Left lung (tissue), 14 donors: ENCODE measurements at places on chromosomes 11 and 22. TPM values are rescaled to one million over a fixed set of nuclear protein-coding genes. Genes with fewer than 3 reads are reported as not detected.

DNA sequence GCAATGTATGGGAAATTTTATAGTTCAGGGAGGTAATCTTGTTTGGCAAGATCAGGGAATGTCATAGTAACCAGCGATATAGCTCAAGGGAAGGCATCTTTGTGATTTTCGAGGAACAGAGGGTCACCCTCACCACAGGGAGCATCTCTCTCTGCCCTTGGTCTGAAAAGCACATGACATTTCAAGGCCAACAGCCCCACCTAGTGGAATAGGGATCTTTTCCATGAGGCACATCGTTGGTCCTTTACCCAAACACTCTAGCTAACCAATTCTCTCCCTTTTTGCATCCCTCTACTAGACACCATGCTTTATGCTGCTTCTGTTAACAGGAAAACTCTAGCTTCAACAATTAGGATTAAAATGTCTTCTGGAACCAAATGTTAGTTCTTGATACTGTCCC, 179.0 kb downstream of the GRM5 start:
- no peak overlapping the region for H3K27ac ChIP-seq
- no peak for DNase-seq
- H3K27me3 ChIP-seq: no peaks in the 10 kb centered on the region
- H3K4me3 ChIP-seq: no peak overlapping the region

- no peaks in the 10 kb centered on the region for H3K27me3 ChIP-seq
- H3K4me3 ChIP-seq: no peak overlapping the region
- H3K27ac ChIP-seq: no peak overlapping the region
- no peaks in the 10 kb centered on the region for H3K4me1 ChIP-seq
- no peaks in the 10 kb centered on the region for H3K36me3 ChIP-seq
Observed at GRCh38 chr11:76152741-76153570, 53.3 kb downstream of the WNT11 start.

The ZP1 gene
- not detected for total RNA-seq

- no peaks in the 10 kb centered on the region for H3K27me3 ChIP-seq
- H3K27ac ChIP-seq: peak overlapping the region; percentile 84
- no peaks in the 10 kb centered on the region for H3K36me3 ChIP-seq
- peak overlapping the region; percentile 57 for H3K4me3 ChIP-seq
- H3K4me1 ChIP-seq: peaks cover 33% of the 10 kb centered on the region
Observed at GRCh38 chr22:28443526-28443876, 236.1 kb downstream of the TTC28 start.

- H3K27me3 ChIP-seq: no peaks in the 10 kb centered on the region
- H3K4me3 ChIP-seq: no peak overlapping the region
- no peaks in the 10 kb centered on the region for H3K4me1 ChIP-seq
- H3K36me3 ChIP-seq: no peaks in the 10 kb centered on the region
- H3K27ac ChIP-seq: no peak overlapping the region
Observed at GRCh38 chr11:101046947-101047346, 82.7 kb downstream of the PGR start.

DNA sequence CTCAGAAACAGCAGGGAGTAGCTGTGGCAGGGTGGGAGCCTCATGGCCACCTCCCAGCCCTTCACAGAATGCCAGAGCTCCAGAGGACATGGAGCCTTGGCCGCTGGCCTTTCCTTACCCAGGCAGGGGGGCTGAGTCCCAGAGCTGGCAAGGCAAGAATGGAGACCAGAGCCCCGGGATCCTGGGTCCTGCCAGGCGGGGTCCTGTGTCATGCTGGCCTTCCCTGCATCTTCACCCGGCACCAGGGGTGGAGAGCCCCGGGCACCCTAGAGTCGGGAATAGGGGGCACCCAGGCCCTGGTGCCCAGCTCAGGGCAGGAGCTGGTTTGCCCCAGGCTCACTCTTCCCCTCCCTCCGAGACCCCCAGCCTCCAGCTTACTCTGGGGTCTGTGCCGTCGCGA, 519.9 kb downstream of the TBC1D22A start:
- H3K27ac ChIP-seq: no peak overlapping the region
- no peak for DNase-seq
- no peaks in the 10 kb centered on the region for H3K36me3 ChIP-seq
- H3K27me3 ChIP-seq: no peaks in the 10 kb centered on the region
- H3K4me1 ChIP-seq: no peaks in the 10 kb centered on the region

- H3K36me3 ChIP-seq: no peaks in the 10 kb centered on the region
- DNase-seq: no peak
- H3K4me1 ChIP-seq: peaks cover 42% of the 10 kb centered on the region
Observed at GRCh38 chr11:119205080-119205479, 1.1 kb upstream of the CBL start.

The TRIM51G gene
- not detected for total RNA-seq

- peak overlapping the region; percentile 55 for H3K27ac ChIP-seq
- H3K4me1 ChIP-seq: peaks cover 31% of the 10 kb centered on the region
- peak overlapping the region; percentile 17 for H3K4me3 ChIP-seq
Observed at GRCh38 chr11:65606876-65607613, 7.0 kb downstream of the MAP3K11 start.

The OR52R1 gene
- not detected for total RNA-seq
